Activated T-cell treated with anti-CD3 and anti-CD28 coated beads for 4 hours (primary cell): ENCODE measurements at places on chromosomes 4 and X.

GRCh38 chr4:124401606-124402005 lies 310.9 kb downstream of the ANKRD50 start:
- no peak for DNase-seq

DNA sequence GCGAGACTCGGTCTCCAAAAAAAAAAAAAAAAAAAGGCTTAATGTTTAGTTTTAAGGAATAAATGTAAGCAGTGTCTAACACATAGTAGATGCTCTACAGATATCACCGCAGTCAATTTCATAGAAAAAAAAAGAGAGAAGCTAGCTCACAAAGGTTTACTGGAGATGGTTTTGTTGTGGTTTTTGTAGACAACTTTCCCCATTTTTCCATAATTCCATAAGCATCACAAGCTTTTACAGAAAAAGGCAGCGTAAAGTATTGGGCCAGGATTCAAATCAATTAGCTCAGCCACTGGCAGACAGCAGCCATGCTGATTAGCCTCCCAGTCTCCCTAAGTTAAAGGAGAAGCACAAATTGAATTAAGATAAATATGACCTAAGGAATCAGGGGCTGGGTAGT lies 1.5 kb downstream of the GRSF1 start:
- no peak for DNase-seq

DNA sequence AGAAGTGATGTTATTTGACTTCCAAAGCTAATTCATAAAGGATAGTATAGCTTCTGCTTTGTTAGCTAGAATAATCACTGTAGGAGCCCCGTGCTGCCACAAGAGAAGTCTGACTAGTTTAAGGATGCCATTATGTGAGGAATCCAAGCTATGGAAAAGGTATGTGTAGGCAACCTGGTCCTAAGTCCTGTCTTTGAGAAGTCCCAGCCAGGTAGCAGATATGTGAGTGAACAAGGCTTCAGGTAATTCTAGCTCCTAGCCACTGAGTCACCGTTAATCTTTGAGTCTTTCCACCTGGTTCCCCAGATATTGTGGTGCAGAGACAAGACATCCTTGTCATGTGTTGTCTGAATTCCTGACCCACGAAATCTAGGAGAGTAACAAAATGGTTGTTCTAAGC lies 55.5 kb downstream of the BMP3 start:
- no peak for DNase-seq

DNA sequence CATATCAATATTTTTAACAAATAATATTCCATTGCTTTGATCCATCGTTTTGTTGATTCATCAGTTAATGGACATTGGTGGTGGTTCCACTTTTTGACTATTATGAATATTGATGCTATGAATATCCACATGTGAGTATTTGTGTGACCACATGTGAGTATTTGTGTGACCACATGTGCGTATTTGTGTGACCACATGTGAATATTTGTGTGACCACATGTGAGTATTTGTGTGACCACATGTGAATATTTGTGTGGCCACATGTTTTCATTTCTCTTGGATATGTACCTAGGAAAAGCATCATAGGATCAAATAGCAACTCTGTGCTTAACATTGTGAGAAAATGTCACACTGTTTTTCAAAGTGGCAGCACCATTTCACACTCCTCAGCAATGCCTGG lies 433.6 kb upstream of the FRG1 start:
- DNase-seq: no peak

DNA sequence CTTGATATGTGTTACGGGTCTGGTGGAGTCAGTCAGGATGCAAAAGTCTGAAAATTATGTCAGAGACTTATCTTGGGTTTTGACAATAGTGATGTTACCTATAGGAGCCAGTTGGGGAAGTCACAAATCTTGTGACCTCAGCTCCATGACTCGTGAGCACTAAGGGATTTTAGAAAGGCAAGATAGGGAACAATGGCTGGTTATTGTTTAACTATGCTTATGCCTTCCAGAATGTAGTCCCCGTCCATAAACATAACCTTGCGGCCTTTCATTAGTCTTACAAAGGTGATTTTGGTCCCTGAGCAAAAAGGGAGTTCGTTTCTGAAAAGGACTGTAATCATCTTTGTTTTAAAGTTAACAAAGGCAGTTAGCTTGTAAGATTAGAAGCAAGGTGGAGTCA lies 23.9 kb upstream of the GATB start:
- no peak for DNase-seq

DNA sequence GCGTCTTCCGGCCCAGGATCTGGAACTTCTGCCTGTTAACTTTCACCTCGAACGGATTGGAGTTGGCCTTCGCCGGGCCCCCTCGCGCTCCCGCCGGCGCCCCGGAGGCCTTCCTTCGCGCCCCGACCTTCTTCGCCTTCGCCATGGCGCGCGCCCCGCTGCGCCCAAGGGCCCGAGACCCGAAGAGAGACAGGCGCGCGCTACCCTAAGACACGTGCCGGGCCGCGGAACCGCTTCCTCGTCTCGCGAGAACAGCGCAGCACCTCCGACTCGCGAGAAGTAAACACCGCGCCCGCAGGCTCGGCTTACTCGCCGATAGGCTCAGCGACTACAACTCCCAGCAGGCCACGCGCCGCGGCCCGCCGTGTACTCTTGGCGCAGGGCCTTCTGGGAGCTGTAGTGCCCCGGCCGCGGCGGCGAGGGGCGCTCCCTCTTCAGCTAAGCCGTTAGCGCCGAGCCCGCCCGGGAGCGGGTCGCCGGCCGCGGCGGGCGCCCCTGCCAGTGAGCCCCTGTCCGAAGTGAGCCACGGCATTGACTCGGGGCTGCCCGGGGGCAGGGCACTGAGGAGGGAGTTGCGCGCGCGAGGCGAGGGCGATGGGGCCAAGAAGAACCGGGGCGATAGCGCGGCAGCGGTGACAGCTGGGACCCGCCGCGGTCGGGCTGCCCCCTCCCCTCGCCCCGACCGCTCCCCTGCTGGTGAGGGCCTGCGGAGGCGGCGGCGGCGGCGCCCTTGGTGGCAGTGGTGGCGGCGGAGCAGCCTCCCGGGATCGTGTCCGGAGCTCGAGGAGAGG lies at the start of the genes GRK4 and NOP14:
GRK4 (plus strand) TSS at position 397 of the 791 bp plus-strand sequence. CDS start 500 bp downstream, outside the sequence.
NOP14 (minus strand) TSS at position 232 of the 791 bp plus-strand sequence; CDS start at position 145, 87 bp downstream.
- DNase-seq: peak; percentile 90

DNA sequence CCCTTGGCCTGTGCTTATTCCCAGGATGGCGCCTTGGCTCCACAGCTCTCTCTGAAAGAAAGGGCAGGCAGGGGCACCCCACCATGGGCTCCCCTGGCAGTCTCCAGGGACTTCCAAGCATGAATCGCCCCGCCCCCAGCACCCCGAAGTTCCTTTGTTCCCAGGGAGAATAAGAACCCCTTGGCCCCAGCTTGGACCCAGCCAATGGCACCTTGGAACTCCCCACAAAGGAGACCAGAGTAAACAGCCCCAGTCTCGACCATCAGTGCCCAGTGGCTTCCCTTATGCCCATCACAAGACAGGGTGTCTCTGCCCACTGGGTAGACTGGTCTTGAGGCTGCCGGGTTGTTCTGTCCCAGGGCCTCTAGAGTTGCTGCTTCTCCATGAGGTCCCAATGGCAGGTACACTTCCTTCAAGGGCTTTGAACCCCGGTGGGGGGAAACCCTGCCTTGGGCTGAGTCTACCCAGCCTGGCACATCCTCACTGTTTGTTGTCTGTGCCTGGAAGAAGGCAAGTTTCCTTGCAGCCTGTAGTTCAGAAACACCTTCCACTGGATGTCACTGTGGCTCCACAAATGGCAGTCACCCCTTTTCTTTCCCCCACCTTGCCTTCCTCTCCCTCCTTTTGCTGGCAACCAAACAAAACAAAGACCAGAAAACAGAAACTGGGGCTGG lies 30.8 kb downstream of the NBDY start:
- DNase-seq: no peak

- DNase-seq: no peak
Observed at GRCh38 chrX:112688242-112688641, 8.5 kb upstream of the LHFPL1 start.

- DNase-seq: no peak
Observed at GRCh38 chr4:67700116-67700737, 728 bp downstream of the UBA6 start.

DNA sequence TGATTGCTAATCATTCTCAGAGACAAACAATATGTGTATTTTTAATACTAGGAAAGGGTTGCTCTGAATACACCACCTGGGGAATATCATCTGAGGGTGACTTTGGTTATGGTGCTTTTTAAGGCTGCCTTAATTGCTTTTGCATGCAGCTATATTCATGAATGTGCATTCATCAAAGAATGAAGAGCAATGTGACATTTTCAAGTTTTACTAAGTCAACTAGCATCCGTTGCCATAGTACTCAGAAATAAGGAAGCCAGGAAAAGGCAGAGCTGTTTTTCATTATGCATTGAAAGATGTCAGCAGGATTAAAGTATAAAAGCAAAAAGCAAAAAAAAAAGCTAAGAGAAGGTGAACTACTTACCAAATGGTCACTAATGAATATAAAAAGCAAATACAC lies 67.4 kb upstream of the PCDH18 start:
- no peak for DNase-seq

- no peak for DNase-seq
Observed at GRCh38 chr4:7620814-7621176, 186.1 kb upstream of the PSAPL1 start.
